Lower lobe of right lung (tissue), 2 donors: ENCODE measurements at places on chromosomes 4 and X. TPM values are rescaled to one million over a fixed set of nuclear protein-coding genes. Genes with fewer than 3 reads are reported as not detected.
A peak's percentile ranks its signal among the peaks of the same experiment; 100 is the strongest.

Gene ZNF630
- 4.0 TPM for total RNA-seq

- H3K27ac ChIP-seq, result peak overlapping the region; percentile 69
- no peaks in the 10 kb centered on the region for H3K27me3 ChIP-seq
- H3K36me3 ChIP-seq, result no peaks in the 10 kb centered on the region
- no peak for DNase-seq
Measured at GRCh38 chr4:83217721-83218522, 66.7 kb downstream of the COQ2 start.

DNA sequence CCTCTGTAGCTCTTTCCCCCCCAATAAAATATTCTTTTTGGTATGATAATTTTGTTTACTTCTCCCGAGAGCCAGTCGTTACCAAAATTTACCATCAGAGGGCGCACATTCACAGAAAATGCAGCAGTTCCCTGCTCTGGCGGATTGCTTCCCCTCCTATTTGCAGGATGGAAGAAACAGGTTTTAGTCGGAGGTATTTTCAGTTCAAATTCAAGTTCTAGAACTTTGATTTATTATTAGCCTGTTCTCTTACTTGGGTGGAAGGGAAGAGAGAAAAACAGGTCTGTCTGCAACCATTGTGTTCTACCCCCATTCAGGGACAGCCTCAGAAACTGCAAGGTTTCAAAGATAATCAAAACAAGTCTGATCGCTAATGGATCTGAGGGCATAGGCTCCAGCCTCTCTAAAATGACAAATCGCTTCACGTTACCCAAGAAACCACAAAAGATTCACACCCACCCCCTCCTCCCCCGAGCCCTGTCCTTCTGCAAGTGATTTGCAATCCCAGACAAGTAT is 263.8 kb upstream of the RPS6KA3 start:
- no peak overlapping the region for H3K27ac ChIP-seq
- no peak for DNase-seq
- H3K36me3 ChIP-seq, result no peaks in the 10 kb centered on the region
- no peak overlapping the region for H3K4me3 ChIP-seq

Gene SERTM2
- total RNA-seq, result 0.09 TPM

DNA sequence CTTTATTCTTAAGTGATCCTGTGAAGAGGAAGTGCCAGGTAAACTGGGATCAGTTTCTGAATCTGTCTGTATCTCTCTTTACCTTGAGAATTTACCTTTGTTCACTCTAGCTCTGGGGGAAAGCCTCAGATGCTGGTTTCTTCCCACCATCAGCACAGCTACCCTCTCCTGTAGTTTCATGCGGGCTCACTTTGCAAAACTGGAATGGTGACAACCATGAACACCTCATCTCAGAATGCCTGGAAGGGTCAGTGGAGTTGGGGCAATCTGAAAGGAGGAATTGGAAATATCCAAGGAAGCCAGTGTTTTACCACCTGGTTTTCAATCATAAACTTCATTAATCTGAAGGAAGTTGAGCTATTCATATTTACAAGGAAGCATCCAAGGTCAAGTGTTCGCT is 30.8 kb upstream of the DCX start:
- no peaks in the 10 kb centered on the region for H3K4me1 ChIP-seq
- no peak for DNase-seq
- H3K4me3 ChIP-seq, result no peak overlapping the region
- no peak overlapping the region for H3K27ac ChIP-seq

DNA sequence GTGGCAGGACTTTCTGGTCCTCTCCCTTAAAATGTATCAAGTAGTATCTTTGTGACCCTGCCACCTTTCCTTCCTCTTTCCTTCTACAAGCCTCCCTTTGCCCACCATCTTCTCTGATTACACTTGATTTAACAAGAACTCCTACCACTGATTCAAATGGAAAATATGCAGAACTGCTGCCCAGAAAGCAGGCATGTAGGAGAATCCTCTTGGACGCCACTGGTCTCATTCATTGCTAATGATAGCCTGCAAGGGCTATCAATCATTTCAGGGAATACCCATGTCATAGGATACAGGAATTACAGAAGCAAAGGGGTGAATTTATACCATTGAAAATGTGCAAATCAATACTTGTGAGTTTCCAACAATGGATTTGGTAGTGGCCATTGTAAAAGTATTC is 294.6 kb upstream of the NRK start:
- no peaks in the 10 kb centered on the region for H3K27me3 ChIP-seq
- no peaks in the 10 kb centered on the region for H3K36me3 ChIP-seq
- H3K4me1 ChIP-seq, result no peaks in the 10 kb centered on the region
- H3K4me3 ChIP-seq, result no peak overlapping the region
- no peak for DNase-seq
- H3K27ac ChIP-seq, result no peak overlapping the region

Gene SFRP2
- 39.5 TPM for total RNA-seq

Gene PPP4R3C
- not detected for total RNA-seq
